ENCODE measurements at places on chromosomes 1 and 21.
A peak's percentile ranks its signal among the peaks of the same experiment; 100 is the strongest.

DNA sequence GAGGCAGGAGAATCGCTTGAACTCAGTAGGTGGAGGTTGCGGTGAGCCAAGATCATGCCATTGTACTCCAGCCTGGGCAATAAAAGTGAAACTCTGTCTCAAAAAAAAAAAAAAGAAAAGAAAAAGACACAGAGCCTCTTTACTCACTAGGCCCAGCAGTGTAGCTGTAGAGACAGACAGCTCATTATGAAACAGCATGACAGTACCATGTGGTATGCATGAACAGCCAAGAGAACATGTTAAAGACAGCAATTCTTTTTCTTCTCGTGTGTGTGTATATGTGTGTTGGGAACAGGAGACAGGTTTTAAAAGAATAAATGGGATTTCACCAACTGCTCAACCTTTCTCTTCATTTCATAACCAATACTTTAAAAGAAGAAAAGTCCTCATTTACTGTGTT, 118.8 kb downstream of the PIK3R3 start:
- DNase-seq, result no peak

- no peak for DNase-seq
Measured at GRCh38 chr1:87103074-87103473, 188.6 kb downstream of the HS2ST1 start.

DNA sequence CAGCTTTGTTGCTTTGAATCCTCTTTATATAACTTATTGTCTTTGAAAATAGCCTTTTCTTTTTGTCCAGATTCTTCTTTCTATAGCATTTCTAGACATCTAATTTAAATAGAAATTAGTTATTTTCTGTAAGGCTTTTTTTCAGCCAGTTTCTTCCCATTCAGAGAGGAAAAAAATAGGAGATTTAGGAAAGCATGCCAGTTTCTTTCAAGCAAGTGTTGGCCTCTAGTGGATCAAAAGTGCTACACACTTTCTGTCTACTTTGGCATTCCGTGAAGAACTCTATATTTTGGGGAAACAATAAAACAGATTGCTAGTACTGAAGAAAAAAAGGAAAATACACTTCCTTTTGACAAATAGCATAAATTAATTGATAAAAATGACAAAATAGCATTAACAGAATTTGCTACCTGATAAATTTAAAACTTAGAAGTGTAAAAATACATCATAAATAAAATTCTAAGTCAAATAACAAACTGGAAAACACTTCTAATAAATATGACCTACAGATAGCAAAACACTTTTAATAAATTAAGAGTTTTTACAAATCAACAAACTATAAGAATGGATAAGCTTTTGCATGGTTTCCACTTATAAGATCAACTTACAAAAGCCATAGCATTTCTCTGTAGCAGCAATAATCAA, 13.1 kb upstream of the EXO1 start:
- DNase-seq, result no peak

DNA sequence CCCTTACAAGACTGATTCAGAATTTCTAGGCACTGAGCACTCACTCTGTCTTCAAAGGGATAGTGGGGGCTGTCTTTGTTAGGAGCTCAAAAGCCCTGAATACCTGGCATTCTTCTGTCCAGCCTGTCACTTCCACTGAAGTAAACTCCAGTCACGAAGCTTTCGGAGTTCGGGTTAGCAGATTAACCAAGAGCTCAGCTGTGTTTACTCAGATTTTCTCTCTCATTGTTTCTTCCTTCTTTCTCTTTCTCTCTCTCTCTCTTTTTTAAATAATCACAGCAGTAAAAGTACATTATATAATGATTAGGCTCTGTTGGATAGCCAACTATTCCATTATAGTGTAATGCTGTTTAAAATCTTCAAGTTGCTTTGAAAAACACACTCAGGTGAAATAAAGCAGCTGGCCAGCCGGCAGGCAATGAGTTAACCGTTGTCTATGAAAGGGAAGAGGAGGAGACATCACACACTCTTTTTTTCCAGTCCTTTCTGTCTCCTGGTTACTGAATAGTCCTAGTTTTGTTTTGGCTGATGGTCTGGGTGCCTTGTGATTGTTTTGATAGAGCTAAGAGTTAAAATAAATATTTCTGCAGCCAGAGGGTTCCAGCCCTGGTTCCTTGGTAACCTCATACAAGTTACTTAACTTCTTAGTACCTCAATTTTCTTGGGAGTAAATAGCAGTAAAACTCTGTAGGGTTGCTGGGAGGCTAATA, 89.8 kb downstream of the ADSS2 start:
- no peak for DNase-seq

DNA sequence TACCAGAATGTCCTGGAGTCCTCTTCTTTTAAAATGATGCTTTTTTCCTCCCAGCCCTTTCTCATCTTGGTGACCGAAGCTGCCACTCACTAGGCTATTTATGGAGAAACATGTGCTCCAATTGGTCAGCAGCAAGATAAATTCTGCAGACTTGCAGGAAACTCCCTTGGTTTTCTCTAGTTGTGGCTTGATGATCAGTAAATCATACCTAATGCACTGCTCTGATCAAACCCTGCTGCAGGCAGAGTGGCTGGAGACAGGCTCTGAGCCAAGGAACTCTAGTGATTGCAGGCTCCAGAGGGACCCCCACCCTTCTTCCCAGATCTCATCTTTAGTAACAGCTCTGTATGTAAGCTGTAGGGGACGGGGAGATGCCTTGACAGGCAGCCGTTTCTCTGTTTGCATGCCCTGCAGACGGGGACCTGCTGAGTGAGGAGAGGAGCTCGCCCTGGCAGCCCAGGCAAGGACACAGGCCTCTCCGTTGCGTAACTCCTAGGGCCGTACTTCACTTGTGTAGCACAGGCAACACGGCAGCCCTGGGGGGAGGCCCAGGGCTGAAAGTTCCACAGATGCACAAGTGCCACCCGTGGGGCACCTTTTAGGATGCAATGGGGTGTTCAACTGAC, 14.5 kb downstream of the SLC6A17 start:
- DNase-seq, result no peak

DNA sequence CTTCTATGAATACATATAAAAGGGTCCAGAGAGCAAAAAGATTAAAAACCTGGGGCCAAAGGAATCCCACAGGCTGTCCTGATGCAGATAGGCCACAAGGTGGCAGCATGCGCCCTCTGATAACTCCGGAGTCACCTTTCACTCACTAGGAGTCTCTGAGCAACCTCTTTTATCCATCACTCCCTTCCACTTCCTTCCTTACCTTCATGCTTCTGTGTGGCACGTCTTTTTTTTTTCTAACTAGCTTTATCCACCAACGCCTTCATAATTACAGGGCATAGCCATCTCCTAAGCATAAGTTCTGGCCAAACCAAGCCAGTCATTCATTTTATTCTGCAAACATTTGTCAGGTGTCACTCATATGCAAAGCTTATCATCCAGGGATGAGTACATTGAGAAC, 3.9 kb upstream of the PGLYRP4 start:
- DNase-seq, result peak; percentile 50

DNA sequence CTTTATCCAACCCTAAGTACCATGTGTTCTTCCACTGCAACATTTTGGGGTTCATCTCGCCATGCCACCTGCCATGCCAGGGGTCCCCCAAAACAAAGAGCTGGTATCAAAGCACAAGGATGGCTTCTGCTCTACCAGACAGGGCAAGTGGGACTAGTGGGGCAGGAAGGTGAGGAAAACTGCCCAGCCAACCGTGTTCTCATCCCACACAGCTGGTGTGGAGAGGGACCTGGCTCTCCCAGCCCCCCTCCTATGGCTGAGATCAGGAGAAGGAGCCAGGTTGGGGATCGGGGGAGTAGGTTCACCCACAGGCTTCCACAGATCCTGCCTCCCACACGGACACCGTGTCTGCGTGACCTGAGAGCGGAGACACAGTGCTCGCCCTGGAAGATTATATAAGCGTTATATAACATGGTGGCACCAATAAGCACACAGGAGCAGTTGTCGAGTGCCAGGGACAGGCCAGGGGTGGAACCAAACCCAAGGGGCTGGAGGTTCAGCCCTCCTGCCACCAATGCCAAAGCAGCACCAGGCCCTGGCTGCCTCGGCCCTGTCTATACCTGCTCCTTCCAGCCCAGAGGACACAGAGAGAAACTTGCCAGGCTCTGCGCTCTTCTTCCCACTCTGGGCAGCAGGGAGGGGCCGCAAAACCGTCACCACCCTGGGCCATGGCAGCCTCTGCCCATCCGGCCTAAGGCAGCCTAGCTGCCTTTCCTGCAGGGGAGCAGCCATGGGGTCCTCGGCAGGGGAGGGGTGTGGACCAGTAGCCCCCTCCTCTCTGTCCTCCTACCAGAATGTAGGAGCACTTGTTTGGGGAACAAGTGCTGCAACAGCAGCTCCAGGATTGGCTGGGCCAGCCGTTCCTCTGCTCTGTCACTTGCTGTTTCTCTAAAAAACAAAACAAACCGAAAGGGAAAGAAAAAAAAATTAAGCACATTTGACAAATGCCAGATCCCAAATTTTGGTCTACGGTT, 43.5 kb downstream of the CD34 start:
- peak; percentile 82 for DNase-seq

GRCh38 chr1:206685769-206686477, 1.2 kb downstream of the MAPKAPK2 start:
- DNase-seq, result peak; percentile 84

GRCh38 chr1:236103646-236104218, 38.6 kb upstream of the GPR137B start:
- no peak for DNase-seq

- no peak for DNase-seq
Measured at GRCh38 chr1:179327196-179327595, 33.6 kb downstream of the SOAT1 start.

- DNase-seq, result no peak
Measured at GRCh38 chr1:201250326-201251011, 32.8 kb upstream of the PKP1 start.
